Gastrocnemius medialis (tissue), 4 donors: ENCODE measurements at places on chromosomes 5 and 9. TPM values are rescaled to one million over a fixed set of nuclear protein-coding genes. Genes with fewer than 3 reads are reported as not detected.

The PKN3 gene
- 1.4 TPM for total RNA-seq

The S100Z gene
- total RNA-seq: not detected

DNA sequence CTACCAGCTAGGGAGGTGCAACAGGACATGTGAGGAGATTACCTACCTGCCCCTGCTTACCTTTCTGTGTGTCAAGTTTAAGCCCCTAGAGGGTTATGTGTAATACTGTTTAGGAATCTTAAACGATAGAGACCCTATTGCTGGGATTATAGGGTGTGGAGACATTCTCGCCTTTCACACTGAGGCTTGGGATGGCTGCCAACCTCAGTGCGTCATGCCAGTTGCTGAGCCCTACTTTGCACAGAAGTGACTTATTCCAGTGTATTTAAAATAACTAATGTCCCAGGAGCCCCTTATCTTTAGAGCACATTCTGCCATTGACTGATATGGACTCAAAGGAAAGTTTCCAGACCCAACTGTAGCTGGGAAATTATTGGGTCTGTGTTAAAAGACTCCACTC is 76.6 kb upstream of the XPA start:
- DNase-seq: no peak
- H3K36me3 ChIP-seq: no peaks in the 10 kb centered on the region
- H3K27ac ChIP-seq: no peak overlapping the region

The NR2F1-AS1 gene
- total RNA-seq: 0.85 TPM

DNA sequence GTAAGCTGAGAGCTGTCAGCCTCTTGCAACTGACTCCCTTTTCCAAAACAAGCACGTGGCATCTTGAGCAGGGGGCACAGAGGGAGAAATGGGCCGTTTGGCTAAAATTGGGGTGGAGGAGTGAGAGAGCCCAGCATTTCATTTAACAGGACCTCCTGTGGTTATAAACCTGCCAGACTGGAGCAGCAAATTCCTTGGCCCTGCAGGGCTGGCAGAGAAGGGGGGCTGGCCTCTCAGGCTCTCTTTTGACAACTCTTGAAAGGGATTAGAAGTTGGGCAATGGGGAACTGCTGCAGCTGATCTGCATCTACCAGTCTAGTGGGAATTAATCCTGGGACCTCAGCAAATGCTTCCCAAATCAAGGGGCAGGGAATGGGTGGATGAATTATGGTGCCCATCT is 7.2 kb upstream of the POU4F3 start:
- no peak overlapping the region for H3K4me3 ChIP-seq
- H3K36me3 ChIP-seq: no peaks in the 10 kb centered on the region
- no peak overlapping the region for H3K27ac ChIP-seq
- peaks cover 22% of the 10 kb centered on the region for H3K27me3 ChIP-seq
- DNase-seq: no peak
- no peaks in the 10 kb centered on the region for H3K4me1 ChIP-seq

DNA sequence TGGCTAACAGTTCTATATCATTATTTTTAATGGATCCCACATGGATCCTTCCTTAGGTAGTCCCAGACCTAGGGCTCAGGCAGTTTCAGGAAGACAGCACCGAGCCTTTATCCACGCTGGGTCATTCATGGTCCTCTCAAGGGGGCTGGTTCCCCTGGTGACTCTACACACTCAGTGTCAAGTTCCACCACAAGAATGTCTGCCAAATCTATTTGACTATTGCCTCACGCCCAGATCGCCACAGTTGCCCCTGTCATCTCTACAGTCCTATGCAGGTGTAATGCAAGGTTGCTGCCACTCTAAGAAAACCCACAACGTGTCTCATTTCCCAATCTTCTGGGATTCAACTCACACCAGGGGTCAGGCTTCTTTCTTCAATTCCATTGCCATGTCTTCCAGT is 8.0 kb upstream of the ZNF366 start:
- H3K27me3 ChIP-seq: no peaks in the 10 kb centered on the region
- H3K4me3 ChIP-seq: no peak overlapping the region
- H3K4me1 ChIP-seq: peaks cover 21% of the 10 kb centered on the region

The FBLL1 gene
- not detected for total RNA-seq

- no peak for DNase-seq
- H3K36me3 ChIP-seq: no peaks in the 10 kb centered on the region
- no peak overlapping the region for H3K27ac ChIP-seq
- no peaks in the 10 kb centered on the region for H3K27me3 ChIP-seq
- H3K4me1 ChIP-seq: no peaks in the 10 kb centered on the region
Observed at GRCh38 chr5:127070243-127070642, 3.1 kb downstream of the C5orf63 start.

GRCh38 chr5:140488914-140489313 is 58.5 kb upstream of the EIF4EBP3 start:
- no peak overlapping the region for H3K27ac ChIP-seq
- no peaks in the 10 kb centered on the region for H3K27me3 ChIP-seq
- no peak for DNase-seq
- H3K4me1 ChIP-seq: no peaks in the 10 kb centered on the region

The STKLD1 gene
- not detected for total RNA-seq

DNA sequence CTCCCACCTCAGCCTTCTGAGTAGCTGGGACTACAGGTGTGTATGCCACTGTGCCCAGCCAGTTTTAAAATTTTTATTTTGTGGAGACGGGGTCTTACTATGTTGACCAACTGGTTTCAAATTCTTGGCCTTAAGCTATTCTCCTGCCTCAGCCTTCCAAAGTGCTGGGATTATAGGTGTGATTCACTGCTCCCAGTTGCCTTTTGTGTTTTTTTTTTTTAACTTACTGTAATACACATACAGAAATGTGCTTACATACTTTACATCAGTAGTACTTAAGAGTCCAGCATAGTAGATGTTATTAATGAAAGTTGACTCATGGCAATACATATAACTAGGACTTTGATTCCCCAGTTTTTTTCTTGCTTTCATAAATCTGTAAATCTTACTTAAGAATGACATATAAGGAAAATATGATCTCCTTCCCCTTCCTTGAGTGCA is 4.7 kb downstream of the MAN2A1 start:
- no peak for DNase-seq
- H3K4me3 ChIP-seq: peak overlapping the region; percentile 31
- H3K27ac ChIP-seq: peak overlapping the region; percentile 94
- H3K4me1 ChIP-seq: peaks cover 69% of the 10 kb centered on the region
- no peaks in the 10 kb centered on the region for H3K36me3 ChIP-seq
- H3K27me3 ChIP-seq: no peaks in the 10 kb centered on the region

DNA sequence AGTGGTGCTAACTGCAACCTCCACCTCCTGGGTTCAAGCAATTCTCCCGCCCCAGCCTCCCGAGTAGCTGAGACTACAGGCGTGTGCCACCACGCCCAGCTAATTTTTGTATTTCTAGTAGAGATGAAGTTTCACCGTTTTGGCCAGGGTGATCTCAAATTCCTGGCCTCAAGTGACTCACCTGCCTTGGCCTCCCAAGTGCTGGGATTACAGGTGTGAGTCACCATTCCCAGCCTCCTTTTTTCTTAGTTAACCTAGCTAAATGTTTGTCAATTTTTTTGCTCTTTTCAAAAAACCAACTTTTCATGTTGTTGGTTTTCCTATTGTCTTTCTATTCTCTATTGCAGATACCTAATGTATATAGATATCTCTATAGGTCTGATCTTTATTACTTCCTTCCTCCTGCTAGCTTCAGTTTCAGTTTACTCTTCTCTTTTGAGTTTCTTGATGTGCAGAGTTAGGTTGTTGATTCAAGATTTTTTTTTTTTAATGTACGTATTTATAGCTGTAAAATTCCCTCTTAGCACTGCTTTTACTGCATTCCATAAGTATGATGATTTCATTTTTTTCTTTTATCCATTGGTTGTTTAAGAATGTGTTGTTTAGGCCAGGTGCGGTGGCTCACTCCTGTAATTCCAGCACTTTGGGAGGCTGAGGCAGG is 32.9 kb downstream of the FGD3 start:
- no peak overlapping the region for H3K27ac ChIP-seq
- no peaks in the 10 kb centered on the region for H3K27me3 ChIP-seq
- H3K36me3 ChIP-seq: no peaks in the 10 kb centered on the region
- H3K4me1 ChIP-seq: no peaks in the 10 kb centered on the region

DNA sequence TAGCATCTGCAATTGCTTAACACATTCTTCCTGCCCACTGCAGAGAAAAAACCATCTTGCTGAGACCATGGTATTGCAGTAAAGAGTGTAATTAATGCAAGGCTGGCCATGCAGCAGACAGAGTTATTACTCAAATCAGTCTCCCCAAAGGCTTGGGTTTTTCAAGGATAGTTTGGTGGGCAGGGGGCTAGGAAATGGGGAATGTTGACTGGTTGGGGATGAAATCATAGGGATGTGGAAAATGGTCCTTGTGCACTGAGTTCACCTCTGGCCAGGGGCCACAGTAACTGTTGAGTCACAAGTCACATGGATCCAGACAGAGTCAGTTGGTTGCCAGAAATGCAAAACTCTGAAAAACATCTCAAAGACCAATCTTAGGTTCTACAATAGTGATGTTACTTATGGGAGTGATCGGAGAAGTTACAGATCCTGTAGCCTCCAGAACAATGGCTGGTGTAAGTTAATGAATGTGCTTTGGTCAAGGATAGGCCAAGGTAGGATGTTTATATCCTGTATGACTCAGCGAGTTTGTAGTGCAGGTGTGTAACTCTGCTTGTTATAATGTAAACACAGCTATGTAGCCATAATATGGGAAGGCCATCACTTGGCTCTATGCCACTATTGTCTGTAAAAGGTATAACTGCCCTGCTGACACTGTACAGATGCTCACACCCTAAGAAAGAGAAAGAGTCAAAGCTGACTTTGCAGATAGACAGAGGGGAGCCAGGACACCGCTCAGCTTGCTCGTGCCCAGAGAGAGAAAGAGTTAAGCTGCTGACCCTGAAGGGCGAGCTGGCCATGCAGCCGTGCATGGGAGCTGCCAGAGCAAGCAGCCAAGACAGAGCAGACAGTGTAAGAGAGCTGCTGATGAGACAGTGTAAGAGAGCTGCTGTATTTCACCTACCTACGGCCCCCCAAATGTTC is 27.2 kb downstream of the C9orf152 start:
- no peak overlapping the region for H3K27ac ChIP-seq
- H3K4me1 ChIP-seq: no peaks in the 10 kb centered on the region
- no peak for DNase-seq

The ADAMTS6 gene
- total RNA-seq: 0.33 TPM

DNA sequence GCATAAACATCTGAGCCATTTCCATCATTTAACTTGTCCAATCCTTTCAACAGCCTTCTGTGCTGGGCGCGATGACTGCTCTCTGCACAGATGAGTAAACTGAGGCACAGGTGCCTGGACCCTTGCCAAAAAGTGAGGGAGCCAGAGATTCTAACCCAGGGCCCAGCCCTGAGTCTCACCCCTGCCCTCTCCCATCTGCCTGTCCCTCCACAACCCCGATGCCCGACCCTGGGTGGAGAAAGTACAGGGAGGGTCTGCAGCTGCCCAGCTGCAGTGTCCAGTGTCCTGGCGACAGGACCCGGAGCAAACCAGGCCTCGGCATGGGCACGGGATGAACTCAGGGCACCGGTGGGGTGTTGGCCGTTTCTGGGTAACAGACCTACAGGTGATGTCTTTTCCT is 39.6 kb upstream of the CLPTM1L start:
- no peak for DNase-seq
- H3K4me1 ChIP-seq: peaks cover 6% of the 10 kb centered on the region
- no peaks in the 10 kb centered on the region for H3K36me3 ChIP-seq
- H3K27me3 ChIP-seq: peaks cover 48% of the 10 kb centered on the region
- no peak overlapping the region for H3K27ac ChIP-seq

The SLC25A48 gene
- total RNA-seq: 5.2 TPM

GRCh38 chr9:96327694-96328352 is 25.8 kb upstream of the HSD17B3 start:
- no peak overlapping the region for H3K4me3 ChIP-seq
- no peaks in the 10 kb centered on the region for H3K27me3 ChIP-seq
- H3K27ac ChIP-seq: no peak overlapping the region
- H3K4me1 ChIP-seq: no peaks in the 10 kb centered on the region

DNA sequence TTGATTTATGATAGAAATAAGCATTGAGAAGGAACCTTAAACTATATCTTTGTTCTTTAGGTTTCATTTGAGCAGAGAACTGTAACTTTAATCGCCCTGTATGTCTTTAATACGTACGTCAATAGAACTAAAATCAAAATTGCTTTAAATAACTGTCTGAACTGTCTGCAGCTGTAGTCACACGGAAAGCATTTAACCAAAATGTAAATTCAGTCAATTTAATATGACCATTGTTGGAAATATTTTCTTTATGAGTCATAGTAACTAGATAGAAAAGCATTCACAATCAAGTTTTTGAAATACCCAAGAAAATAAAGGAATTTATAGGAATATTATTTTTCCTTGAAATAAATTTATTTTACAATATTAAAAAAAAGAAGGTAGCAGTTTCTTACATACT is 157.1 kb upstream of the CDH6 start:
- no peaks in the 10 kb centered on the region for H3K4me1 ChIP-seq
- no peak overlapping the region for H3K4me3 ChIP-seq
- no peak for DNase-seq
- H3K36me3 ChIP-seq: no peaks in the 10 kb centered on the region
- H3K27me3 ChIP-seq: no peaks in the 10 kb centered on the region

DNA sequence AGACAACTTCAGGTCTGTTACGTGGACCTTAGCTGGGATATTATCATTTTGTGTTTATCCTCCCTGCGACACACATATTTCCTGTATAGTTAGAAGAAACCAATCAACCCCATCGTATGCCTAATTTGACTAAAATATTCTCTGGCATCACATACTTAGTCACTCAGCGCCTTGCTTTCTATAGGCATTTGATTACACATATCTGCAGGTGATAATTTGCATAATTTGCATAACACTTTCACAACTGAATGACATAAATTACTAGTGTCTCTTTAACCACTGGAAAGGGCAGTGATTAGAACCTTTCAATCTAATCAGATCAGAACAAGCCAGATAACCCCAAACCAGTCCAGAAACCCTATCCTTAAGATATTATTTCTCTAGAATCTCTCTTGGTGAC is 390.2 kb downstream of the TLR4 start:
- no peak overlapping the region for H3K27ac ChIP-seq
- H3K27me3 ChIP-seq: no peaks in the 10 kb centered on the region
- no peaks in the 10 kb centered on the region for H3K36me3 ChIP-seq

- no peak overlapping the region for H3K4me3 ChIP-seq
- H3K27ac ChIP-seq: no peak overlapping the region
- H3K27me3 ChIP-seq: no peaks in the 10 kb centered on the region
- no peak for DNase-seq
- no peaks in the 10 kb centered on the region for H3K36me3 ChIP-seq
Observed at GRCh38 chr5:150329038-150329437, 26.3 kb upstream of the ARSI start.

GRCh38 chr5:98204798-98205197 is 568.7 kb upstream of the RGMB start:
- H3K27me3 ChIP-seq: no peaks in the 10 kb centered on the region
- H3K4me1 ChIP-seq: peaks cover 4% of the 10 kb centered on the region
- H3K27ac ChIP-seq: no peak overlapping the region
- no peak overlapping the region for H3K4me3 ChIP-seq
- no peaks in the 10 kb centered on the region for H3K36me3 ChIP-seq
- DNase-seq: no peak
